ENCODE measurements at places on chromosomes 2 and 18.
A peak's percentile ranks its signal among the peaks of the same experiment; 100 is the strongest.

DNA sequence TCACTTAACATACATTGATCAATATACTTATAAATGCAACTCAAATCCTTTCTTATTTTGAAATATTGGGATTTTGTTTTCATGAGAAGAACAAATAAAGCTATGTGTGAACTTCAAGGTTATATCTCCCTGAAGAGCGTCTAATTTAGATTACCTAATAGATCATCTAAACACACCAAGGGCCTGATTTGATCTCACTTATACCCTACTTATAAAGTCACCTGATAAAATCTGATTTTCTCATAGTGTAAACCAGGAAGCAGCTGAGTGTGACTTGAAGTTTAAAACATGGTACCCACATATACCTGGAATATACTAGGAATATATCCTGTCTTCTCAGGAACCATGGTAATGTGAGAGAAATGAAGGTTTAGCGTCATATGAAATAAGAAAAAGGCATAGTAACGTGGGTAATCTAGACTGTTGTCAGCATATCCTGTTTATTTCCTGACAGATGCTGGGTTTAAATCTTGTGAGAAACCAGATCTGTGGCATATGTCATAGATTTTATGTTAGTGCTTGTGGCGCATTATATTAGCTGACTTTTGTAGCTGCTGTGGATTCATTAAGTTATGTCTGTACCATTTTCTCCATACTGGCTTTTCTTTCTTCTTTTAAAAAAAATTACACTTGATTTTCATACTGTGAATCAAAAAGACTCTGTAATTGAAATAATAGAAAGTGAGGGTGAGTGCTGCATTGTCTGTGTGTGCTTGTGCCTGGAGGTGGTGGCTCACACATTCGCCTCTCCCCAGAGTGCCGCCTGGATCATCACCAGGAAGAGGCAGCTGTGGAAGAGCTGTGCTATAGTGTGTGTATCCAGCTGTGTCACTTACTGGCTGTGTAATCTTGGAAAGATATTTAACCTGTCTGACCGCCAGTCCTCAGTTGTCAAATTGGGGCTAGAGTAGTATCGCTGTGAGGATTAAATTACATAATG, 164.0 kb downstream of the MYO3B start:
- no peak for DNase-seq

GRCh38 chr18:57961411-57961810, 82.6 kb upstream of the NEDD4L start:
- DNase-seq = no peak

GRCh38 chr2:132621131-132621875, 48.7 kb downstream of the LYPD1 start:
- DNase-seq = no peak

DNA sequence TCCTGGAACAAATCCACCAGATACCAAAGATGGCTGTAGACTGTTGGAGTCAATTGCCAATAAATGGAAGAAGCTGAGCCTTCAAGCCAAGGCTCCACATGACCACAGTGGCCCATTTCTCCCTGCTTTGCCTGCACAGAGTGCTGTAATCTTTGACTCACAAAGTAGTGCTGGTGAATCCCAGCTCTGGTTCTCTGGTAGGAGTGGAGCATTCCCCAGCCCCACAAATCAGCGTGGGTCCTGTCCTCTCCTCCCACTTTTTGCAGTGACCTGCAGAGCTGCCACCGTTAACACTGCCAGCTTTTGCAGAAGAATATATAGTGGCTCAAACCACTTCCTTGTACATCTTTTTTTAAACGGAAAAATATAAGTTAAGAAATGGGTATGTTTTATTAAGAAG, 93.9 kb downstream of the MGAT5 start:
- no peak for DNase-seq

GRCh38 chr2:10007921-10008808, 35.2 kb upstream of the KLF11 start:
- DNase-seq = no peak

DNA sequence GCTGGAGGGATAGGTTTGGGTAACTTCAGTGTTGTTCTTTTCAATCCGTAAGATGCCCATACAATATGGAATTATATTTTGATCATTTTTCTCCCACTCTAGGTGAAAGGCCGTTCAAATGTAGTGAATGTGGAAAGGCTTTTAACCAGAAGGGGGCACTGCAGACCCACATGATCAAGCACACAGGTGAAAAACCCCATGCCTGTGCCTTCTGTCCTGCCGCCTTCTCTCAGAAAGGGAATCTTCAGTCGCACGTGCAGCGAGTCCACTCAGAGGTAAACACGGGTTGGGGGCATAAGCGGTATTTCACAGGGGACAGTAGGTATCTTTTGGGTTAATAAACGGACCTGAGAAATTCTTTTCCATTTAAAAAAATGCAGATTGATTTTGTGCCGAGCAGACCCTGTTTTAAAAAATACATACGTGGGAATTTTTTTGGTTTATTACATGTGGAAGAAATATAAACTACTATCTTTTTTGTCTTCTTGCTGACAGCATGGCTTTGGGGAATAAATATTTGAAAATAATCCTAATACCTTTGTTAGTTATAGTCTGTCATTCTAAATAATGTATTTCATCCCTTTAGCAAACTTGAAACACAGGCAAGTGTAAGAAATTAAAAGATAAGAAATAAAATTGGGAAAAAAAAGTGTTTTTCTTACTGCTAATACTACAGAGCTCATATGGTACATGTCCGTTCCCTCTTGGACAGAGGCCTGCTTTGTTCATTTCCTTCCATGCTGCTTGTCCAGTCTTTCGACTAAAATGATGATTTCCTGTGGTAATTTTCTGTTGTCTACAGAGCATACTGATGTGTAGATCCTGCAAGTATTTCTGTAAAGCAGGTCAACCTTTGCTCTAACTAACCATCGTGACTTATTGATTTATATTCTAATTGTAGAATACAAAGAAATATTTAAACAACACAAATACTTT, 53.3 kb downstream of the ZNF236 start:
- DNase-seq = peak; percentile 58

GRCh38 chr2:7180638-7181370, 263.6 kb downstream of the RNF144A start:
- no peak for DNase-seq

DNA sequence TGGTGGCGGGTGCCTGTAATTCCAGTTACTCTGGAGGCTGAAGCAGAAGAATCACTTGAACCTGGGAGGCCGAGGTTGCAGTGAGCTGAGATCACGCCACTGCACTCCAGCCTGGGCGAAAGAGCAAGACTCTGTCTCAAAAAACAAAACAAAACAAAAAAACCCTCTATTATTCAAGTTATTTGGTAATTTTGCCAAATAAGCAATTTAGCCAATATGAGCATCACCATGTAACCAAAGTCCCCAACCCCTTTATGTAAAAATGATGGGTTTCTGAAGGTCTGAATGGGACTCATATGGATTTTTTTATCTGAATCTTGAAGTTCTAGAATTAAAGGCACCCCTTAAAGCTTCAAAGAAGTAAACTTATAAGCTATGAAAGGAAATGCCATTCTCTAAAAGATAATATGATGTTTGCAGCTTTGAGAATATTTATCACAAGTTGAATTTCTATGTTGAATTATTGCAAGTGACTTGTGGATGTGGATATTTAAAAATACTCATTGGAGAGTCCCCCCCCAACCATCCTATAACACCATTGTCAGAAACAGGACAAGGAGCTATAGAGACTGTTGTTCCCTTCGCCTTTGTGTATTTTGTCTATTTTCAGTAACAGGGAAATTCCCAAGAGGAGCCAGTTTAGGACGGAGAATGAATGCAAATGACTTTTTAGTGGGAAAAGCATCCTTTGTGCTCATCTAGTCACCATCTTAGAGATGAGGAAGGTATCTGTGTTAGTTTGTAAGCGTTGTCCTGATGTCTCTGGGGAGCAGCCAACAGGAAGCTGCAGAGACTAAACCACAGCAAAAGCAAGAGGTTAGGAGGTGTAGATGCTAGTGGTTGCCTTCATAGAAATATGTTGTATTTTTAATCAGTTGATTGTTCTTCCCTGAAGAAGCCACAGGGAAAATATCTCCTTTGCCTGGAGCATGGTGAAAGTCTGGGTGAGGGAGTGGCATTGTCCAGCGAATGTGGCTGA, 68.3 kb downstream of the TET3 start:
- no peak for DNase-seq

All from foreskin fibroblast (primary cell).